ENCODE measurements at places on chromosomes 3 and 15.

DNA sequence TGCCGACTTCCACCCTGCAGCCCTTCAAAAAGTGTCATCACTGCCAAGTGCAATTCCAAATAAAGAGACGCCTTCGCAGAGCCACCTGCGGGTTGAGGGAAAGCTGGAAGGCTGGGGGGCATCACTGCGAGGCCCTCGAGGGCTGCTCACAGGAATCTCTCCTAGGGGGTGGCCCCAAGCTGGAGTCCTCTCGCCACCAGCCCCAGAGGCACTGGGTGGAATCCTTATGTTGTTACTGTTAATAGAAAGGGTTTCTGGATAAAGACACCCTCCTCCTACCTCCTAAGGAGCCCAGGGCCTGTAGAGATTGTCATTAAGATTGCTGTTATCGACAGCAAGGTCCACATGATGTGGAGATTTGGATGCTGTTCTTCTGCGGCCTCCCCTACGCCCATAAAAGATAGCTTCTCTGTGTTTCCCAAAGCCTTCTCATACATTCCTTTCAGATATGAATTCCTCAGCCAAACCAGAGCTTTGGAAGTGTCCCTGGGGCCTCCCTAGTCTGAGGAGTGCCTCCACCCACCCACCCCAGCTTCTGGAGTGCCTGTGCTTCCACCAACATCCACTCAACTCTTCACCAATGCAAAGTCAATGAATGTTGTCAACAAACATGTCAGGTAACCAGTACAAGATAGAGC, 512.7 kb downstream of the SHQ1 start:
- peaks cover 4% of the 10 kb centered on the region for H3K27me3 ChIP-seq
- no peaks in the 10 kb centered on the region for H3K36me3 ChIP-seq
- H3K27ac ChIP-seq, result no peak overlapping the region
- no peak overlapping the region for H3K4me3 ChIP-seq

DNA sequence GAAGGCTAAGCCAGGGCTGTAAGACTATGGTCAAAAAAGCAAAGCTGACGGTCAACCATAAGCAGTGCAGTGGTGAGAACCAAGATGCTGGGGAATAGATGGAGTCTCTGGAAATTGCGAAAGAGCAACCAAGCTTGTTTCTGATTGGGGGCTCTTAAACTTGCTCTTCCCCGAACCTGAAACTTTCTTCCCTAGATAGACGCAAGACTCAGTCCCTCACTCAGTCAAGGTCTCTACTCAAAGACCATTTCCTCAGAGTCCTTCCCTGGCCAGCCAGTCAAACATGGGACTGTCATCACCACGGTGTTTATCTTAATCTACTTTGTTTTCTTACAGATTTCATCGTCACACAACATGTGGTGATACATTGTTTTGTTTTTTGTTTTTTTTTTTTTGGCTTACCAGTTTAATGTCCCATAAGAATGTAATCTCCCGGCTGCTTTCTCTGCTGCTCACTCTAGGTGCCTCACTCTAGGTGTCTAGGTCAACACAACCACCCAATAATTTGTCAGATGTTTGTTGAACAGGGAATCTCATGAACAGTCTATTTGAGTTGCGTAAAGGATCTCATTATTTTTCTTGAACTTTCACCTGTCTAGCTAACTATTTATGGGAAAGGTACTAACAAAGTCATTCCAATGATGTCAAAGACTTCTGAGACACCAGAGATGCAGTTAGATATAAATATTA, 495.4 kb downstream of the FOXP1 start:
- H3K4me1 ChIP-seq, result peaks cover 97% of the 10 kb centered on the region
- peak overlapping the region; percentile 88 for H3K27ac ChIP-seq
- H3K4me3 ChIP-seq, result peak overlapping the region; percentile 44
- H3K36me3 ChIP-seq, result peaks cover 57% of the 10 kb centered on the region

DNA sequence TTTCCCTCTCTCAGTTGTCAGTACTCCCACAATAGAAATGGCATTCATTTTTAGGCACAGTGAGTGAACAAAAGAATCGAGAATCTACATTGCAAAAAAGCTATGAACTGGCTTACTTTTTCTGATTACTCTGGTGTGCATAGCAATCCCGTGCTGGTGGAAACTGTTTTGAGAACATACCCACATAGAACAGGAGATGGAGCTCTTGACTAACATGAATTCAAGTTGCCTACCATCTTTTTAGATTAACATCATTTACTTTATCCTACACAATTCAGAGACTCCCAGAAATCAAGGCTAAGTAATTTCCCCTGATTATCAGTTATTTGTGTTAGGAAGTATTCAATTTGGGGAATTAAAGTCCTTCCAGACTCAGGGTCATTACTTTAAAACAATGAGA, 326.6 kb downstream of the ARPP21 start:
- DNase-seq, result no peak
- H3K4me3 ChIP-seq, result no peak overlapping the region
- no peaks in the 10 kb centered on the region for H3K36me3 ChIP-seq
- H3K4me1 ChIP-seq, result peaks cover 3% of the 10 kb centered on the region

GRCh38 chr3:10253731-10254130, 5.5 kb downstream of the TATDN2 start:
- no peak overlapping the region for H3K4me3 ChIP-seq
- DNase-seq, result no peak
- peak overlapping the region; percentile 69 for H3K27ac ChIP-seq
- H3K27me3 ChIP-seq, result no peaks in the 10 kb centered on the region

- H3K36me3 ChIP-seq, result no peaks in the 10 kb centered on the region
- peaks cover 42% of the 10 kb centered on the region for H3K4me1 ChIP-seq
- H3K4me3 ChIP-seq, result peak overlapping the region; percentile 13
- H3K27me3 ChIP-seq, result peaks cover 2% of the 10 kb centered on the region
- DNase-seq, result no peak
- H3K27ac ChIP-seq, result peak overlapping the region; percentile 85
Measured at GRCh38 chr3:151169262-151169947, 33.6 kb downstream of the GPR171 start.

DNA sequence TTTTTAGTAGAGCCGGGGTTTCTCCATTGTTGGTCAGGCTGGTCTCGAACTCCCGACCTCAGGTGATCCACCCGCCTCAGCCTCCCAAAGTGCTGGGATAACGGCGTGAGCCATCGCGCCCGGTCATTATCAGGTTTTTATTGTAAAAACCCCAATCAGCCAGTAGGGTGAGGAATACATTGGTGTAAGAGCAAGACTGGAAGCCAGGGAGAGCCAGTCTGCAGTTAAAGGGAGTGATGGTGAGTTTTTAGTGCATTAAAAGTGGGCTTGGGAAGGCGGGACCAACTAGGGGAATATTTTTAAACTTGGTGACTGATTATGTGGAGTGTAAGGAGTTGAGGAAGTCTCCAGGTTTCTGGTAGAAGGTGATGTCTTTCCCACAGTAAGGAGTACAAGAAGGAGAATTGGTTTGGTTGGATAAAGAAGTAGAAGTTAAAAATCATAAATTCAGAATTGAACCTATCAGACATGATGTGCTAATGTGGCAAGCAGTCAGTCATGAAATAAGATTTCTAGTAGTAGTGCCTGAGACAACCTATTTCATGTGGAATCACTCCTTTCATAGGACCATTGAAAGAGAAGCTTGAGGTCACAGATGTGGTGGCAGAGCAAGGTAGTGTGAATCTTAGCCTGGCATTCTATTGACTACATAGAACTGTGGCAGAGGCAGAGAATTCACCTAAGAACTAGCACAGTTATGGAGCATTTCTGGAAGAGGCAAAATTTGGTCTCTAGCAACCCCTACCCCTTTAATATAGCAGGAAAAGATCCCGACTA, 2.4 kb upstream of the DCBLD2 start:
- H3K27me3 ChIP-seq, result peaks cover 32% of the 10 kb centered on the region
- no peaks in the 10 kb centered on the region for H3K36me3 ChIP-seq
- no peak for DNase-seq
- no peak overlapping the region for H3K27ac ChIP-seq

- H3K27me3 ChIP-seq, result peaks cover 3% of the 10 kb centered on the region
- H3K36me3 ChIP-seq, result no peaks in the 10 kb centered on the region
- peaks cover 11% of the 10 kb centered on the region for H3K4me1 ChIP-seq
- H3K4me3 ChIP-seq, result no peak overlapping the region
- H3K27ac ChIP-seq, result no peak overlapping the region
- peak; percentile 8 for DNase-seq
Measured at GRCh38 chr3:112056451-112056929, 22.0 kb downstream of the TMPRSS7 start.

- no peaks in the 10 kb centered on the region for H3K27me3 ChIP-seq
- H3K4me3 ChIP-seq, result peak overlapping the region; percentile 56
- H3K36me3 ChIP-seq, result peaks cover 21% of the 10 kb centered on the region
- peaks cover 49% of the 10 kb centered on the region for H3K4me1 ChIP-seq
Measured at GRCh38 chr15:99706557-99707303, 26.5 kb downstream of the LYSMD4 start.

DNA sequence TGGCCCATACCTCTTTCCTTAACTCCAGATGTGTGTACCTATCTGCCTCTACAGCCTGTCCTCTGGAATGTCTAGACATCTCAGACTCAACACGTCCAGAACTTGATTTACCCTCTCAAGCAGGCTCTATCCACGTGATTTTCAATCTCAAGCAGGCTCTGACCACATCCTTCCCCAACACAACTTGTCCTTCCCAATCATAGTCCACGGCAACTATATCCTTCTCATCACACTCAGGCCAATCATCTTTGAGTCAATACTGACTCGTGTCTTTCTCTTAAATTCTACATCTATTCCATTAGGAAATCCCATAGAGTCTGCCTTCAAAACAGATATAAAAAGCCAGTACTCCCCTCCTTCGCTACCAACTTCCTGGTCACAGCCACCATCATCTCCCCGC, 70.4 kb downstream of the FOXP1 start:
- no peaks in the 10 kb centered on the region for H3K27me3 ChIP-seq
- H3K27ac ChIP-seq, result no peak overlapping the region

GRCh38 chr3:56061279-56061626, 407.0 kb downstream of the ERC2 start:
- H3K36me3 ChIP-seq, result no peaks in the 10 kb centered on the region
- no peak overlapping the region for H3K27ac ChIP-seq
- no peak for DNase-seq

DNA sequence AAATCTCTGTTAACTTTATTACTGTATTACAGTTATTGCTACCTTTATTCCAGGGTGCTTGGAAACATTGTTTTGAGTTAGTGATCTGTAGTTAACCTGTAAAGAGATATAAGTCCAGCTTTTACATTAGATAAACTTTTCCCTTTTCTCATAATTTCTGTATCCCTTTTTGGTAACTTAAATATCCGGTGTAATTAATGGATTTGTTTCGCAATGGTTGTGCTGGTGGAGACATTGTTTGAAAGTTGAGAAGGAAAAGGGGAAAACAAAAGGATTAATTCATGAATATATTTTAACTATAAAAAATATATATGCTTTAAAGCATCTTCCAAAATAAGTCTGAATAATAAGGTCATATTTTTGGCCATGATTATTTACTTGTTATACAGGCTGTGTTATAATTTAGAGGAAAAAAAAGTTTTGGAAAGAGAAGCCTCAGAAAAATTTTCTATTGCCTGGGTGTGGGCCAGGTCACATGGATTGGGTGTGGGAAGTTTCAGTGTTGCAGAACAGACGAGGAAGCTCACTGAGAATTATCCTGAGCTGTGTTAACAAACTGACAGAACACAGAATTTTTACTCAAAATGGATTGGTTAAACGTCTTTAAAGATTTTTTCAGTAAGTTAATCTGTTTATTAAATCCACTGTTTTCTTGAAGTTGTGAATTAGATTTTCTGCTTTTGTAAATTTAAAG, 27.7 kb upstream of the IL20RB start:
- H3K27ac ChIP-seq, result no peak overlapping the region
- H3K4me1 ChIP-seq, result peaks cover 58% of the 10 kb centered on the region
- no peak for DNase-seq
- H3K27me3 ChIP-seq, result no peaks in the 10 kb centered on the region
- H3K36me3 ChIP-seq, result peaks cover 28% of the 10 kb centered on the region

DNA sequence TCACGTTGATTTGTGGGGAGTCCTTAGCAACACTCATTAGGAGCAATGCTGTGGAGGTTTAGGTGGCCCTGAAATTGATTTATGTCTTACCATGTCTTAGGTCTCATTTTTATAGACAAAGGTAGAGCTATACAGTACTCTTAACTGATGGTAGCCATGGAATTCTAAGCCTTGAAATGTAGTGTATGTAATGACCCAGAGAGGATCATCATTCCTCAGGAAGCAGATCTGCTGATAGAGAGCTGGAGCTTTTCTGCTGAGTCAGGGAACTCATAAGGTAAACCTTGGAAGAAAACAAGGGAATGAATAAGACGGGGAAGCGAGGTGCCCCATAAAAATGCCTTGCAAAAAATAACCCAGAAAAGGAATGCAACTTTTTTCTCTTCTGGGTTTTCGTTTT, 34.0 kb upstream of the ZNF639 start:
- H3K4me3 ChIP-seq, result no peak overlapping the region
- H3K4me1 ChIP-seq, result no peaks in the 10 kb centered on the region
- no peak overlapping the region for H3K27ac ChIP-seq

- no peak for DNase-seq
- no peak overlapping the region for H3K27ac ChIP-seq
- no peak overlapping the region for H3K4me3 ChIP-seq
- H3K4me1 ChIP-seq, result no peaks in the 10 kb centered on the region
Measured at GRCh38 chr3:101146946-101147345, 153.7 kb upstream of the ABI3BP start.

- peak overlapping the region; percentile 93 for H3K27ac ChIP-seq
- peaks cover 73% of the 10 kb centered on the region for H3K4me1 ChIP-seq
- H3K4me3 ChIP-seq, result peak overlapping the region; percentile 50
- peaks cover 16% of the 10 kb centered on the region for H3K36me3 ChIP-seq
Measured at GRCh38 chr15:41936649-41937567, 35.4 kb downstream of the EHD4 start.

All from activated naive CD8-positive, alpha-beta T cell treated with anti-CD3 and anti-CD28 coated beads, Interleukin-2, amount 50 U/mL, for 24 hours (primary cell).